Foreskin fibroblast (primary cell): ENCODE measurements at places on chromosomes 2 and 18.

DNA sequence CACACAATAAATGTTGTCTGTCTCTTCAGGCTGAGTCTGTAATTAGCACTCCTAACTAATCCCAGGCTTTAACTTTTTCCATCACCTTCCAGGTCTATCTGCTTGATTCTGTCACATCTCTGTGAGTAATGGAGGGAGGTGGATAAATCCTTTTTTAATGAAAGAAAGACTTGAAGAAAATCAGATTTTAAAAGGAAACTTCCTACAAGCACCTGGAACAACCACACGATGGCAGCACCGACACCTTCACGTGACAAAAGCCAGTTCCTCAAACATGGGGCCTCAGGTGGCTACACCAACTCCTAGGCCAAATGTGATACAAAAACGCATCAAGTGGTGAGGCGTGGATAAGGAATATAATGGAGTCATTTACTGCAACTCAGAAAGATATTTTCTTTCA lies 41.8 kb downstream of the TGFBRAP1 start:
- DNase-seq: peak; percentile 18

DNA sequence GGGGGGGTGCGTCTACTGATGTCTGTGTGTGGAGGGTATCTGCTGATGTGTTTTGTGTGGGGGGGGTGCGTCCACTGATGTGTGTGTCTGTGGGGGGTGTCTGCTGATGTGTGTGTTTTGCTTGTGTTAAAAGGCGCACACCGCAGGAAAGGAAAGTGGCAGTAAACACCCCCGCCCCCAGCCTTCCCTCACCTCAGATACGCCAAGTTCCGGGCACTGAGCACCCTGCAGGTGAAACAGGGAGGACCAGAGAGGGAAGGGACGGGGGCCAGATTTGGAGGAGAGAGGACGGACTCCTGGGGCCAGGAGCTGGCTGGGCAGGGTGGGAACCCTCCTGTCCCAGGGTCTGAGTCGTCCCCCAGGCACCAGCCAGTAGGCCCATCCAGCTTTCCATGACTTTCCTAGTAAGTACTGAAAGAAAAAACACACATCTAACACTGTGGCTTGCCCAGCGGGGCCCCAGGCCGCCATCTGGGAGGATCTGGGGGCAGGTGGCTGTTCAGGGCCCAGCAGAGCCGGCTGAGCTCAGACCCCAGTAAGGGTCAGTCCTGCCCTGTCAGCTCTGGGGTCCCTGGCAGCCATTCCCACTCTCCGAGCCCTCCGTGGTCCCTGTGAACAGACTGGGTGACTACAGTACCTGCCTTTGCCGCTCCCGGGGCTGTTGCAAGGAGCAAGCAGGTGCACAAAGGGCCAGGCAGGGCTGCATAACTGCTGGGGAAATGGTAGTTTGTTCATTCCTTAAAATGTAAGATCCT lies 126.9 kb downstream of the NFATC1 start:
- no peak for DNase-seq

DNA sequence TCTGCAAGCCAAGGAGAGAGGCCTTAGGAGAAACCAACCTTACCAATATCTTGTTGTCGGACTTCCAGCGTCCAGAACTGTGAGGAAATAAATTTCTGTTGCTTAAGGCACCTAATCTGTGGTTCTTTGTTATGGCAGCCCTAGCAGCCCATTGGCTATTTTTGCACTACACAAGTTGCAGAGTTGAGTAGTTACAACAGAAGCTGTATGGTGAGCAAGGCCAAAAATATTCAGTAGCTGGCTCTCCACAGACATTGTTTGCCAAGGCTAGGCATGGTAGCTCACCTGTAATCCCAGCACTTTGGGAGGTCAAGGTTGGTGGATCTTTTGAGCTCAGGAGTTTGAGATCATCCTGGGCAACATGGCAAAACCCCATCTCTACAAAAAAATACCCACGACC lies 27.1 kb upstream of the SCYGR1 start:
- DNase-seq: peak; percentile 50

- no peak for DNase-seq
Observed at GRCh38 chr18:55387139-55387984, 200.6 kb downstream of the TCF4 start.

DNA sequence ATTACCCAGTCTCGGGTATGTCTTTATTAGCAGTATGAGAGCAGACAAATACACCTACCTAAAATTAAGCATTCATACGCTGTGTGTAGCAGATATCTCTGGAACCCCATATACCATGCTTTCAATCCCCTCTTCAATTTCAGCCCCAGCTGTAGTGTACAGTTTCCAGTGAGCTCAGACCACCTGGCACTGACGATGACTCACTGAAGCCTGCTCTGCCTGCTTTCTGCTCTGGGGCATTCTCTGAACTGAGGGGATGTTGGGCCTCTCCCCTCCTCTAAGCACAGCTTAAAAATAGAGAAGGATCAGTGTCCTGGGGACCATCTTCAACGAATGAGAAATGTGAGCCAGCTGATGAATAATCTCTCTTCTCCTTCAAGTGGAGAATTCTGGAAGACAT lies 8.7 kb upstream of the CCL20 start:
- peak; percentile 60 for DNase-seq

- no peak for DNase-seq
Observed at GRCh38 chr18:31268985-31269406, 49.0 kb upstream of the DSG1 start.
